ENCODE measurements at places on chromosomes 5 and 9.

GRCh38 chr5:151068433-151069197 is 12.2 kb downstream of the TNIP1 start:
- no peak for DNase-seq

DNA sequence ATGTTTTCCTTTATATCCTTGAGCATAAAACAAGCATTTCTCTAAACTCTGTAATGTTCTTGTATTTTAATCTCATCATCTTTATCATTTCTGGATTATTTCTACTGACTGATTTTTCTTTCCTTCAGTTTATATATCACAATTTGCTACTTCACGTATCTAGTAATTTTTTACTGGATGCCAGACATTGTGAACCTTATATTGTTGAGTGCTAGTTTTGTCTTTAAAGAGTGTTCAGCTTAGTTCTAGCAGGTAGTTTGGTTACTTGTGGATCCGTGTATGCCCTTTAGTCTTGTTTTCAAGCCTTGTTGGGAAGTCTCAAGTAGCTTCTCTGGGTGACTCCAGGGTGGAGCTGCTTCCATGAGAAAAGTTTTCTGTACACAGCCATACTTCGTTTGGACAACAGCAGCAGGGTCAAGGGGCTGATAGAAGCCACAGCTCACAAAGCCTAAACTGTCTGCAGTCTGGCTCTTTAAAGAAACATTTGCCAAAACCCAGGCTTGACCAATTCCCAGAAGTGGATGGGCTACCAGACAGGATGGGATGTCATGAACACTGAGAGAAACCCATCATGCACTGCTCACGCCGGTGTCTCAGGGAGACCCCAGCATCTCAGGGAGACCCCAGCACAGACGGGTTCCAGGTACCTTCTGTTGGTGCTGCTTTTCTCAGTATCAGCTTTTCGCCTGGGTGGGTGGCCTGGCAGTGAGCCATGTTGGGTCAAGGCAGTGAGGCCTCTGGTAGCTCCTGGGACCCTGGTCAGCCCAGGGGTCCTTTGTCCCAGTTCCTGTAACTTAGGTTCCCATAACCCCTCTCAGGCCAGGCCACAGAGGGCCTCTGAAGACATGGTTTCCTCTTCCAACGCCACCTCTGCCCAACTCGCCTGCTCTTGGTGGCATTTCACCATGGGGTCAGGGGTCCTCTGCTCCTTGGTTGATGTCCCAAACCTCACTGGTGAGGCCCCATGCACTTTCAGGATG is 29.1 kb downstream of the TRIP13 start:
- DNase-seq, result no peak

- DNase-seq, result no peak
Observed at GRCh38 chr5:5139336-5139776, 774 bp upstream of the ADAMTS16 start.

DNA sequence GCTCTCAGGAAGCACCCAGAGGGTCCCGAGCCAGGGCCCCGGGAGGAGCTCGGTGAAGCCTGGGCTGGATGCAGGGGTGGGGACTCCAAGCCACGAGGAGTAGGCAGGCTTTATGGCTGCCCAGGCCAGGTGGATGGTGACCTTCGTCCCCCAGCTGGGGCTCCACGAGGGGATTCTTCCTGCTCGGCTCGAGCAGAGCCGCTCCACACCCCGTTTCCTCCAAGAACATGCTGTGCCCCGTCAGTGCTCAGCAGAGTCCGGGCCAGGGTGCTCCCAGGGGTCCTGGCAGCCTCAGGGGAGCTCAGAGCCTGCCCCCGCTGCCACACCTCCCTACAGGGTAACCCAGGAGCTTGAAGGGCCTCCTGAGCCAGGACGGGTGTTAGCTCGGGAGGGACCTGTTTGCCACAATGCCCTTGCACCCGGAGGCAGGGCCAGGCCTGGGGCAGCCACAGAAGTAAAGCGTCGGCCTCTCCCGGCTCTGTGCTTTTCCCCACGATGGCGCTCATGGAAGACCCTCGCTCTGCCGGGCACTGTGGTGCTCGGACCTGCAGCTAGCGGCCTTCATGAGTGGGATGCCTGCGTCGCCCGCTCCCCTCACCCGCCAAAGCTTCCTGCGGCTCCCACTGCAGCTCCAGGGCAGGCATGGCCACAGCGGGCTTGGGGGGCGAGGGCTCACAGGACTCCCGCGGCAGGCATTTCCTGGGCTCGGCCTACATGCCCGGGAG is 86.8 kb downstream of the KCNT1 start:
- no peak for DNase-seq

DNA sequence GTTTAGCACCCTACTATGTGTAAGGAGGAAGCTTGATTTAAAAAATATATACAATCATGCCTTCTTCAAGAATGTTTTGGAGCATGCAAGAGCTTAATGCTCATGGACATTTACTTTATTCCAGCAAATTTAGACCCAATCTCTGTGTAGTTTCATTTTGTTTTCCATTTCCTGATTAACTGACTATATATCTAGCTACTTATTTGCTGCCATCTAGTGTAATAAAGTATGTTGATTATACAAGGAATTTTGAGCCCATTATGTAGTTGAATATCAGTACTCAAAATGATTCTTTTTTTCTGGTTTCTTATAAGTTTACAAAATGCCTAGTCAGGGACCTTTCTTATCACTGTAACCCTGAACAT is 100.0 kb upstream of the CCDC152 start:
- no peak for DNase-seq

- DNase-seq, result no peak
Observed at GRCh38 chr9:119026120-119026519, 343.1 kb downstream of the BRINP1 start.

DNA sequence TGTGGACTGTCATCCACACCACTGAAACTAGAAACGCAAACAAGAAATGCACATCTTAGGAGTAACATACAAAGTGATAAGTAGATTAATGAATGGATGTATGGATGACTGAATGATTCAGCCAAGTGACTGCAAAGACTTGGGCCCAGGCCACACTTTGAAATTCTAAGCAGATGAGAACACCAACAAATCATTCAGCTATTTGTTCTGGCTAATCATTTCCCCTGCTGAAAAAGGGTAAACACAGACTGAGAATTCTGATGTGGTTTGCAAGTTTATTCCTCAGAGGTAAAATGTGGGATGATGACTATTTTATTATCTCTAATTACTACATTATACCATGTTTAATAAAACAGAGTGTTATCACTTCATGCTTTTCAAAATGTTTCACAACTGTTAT is 163.2 kb upstream of the ADAMTS16 start:
- DNase-seq, result no peak

DNA sequence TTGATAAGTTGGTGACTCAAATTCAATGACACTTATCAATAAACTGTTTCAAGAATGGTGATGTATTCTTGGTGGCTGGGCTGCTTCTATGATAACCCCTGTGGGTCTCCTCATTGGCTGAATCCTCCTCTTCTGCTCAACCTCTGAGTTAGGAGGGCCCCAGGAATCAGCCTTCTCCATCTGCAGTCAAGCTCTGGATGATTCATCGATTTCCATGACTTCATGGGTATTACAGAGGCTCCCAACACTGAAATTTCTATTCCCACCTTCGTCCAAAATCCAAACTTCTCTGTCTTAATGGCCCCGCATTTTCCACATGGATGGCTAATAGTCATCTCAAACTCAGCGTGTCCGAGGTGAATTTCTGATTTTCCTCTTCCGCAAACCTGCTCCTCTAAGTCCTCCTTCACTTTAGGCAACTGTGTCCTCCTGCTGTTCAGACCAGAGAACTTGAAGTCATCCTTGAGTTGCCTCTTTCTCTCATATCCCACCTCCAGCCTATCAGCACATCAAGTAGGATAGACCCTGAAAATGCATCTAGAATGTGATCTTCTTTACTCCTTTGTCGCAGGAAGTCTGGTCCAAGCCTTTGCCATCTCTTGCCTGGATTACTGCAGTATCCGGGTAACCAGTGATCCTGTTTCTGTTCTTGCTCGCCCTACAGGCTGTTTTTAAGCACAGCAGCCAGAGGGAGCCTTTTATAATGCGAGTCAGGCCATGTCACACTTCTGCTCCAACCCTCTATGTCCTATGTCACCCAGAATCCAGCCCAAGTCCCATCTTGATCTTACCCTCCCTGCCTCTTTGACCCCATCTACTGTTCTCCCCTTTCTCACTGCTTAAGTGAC is 41.4 kb upstream of the IL7R start:
- no peak for DNase-seq

DNA sequence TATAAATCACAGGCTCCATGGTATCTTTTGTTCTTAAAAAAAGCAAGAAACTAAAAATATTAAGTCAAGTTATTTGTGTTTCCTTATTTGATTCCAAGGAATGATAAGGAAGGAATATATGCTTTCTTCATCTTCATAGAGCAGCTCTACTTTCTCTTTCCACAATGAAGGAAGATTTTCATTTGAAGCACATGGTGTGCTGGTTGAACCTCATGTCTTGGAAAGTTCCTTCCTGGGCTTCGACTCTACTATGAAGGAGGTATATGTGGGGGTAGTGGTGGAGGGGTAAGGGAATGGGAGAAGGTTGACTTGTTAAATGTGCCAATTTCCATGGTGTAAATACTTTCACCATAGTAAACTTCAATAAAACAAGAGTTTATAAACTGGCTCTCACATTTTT is 698.0 kb downstream of the CETN3 start:
- DNase-seq, result no peak

GRCh38 chr5:120640778-120641177 is 176.7 kb downstream of the PRR16 start:
- no peak for DNase-seq

GRCh38 chr9:15959663-15960062 is 406.8 kb downstream of the CCDC171 start:
- no peak for DNase-seq

DNA sequence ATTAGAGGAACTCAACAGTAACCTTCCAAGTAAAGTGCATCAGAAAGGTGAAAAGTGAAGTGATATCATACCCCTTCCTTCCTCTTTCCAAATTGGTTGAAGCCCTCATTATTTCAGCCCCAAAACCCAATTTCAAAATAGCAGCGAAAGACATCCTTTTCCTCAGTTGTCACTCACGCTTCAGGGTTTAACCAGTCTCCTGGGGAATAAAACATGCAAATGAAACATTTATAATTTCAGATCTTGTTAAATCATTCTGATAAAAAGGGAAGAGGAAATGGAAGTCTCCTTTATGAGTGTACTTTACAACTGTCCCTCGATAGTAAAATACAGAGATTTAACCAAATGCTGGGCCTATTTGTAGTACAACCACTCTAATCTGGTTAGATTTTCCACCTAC is 22.5 kb downstream of the TRPM6 start:
- no peak for DNase-seq

DNA sequence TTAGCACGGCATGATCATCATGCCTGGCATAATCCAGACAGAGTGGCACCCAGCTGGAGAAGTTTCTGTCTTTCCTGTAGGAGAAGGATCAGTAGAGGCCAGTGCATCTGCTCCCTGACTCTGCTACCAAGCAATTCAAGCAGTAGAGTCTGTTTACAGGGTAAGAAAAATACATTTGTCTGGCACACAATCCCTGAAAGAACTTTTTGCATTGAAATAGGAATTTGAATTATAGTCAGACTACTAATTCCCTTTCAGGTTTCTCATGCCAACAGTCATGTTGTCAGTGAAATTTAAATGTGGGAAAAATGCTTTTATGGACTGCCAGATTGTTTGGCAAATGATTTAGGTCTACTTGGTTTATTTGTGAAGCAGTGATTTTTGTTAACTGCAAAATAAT is 125.6 kb downstream of the RAB3C start:
- no peak for DNase-seq

- no peak for DNase-seq
Observed at GRCh38 chr5:332843-333242, 11.3 kb downstream of the AHRR start.

All from CD8-positive, alpha-beta memory T cell (primary cell).